HT-29 (cell line): ENCODE measurements at places on chromosomes 2 and 18.

- no peak for DNase-seq
Observed at GRCh38 chr2:236674646-236675045, 105.0 kb downstream of the ACKR3 start.

GRCh38 chr2:25698752-25699151, 25.4 kb upstream of the DTNB start:
- no peak for DNase-seq

GRCh38 chr18:45050712-45051601, 370.3 kb downstream of the SETBP1 start:
- DNase-seq, result no peak

DNA sequence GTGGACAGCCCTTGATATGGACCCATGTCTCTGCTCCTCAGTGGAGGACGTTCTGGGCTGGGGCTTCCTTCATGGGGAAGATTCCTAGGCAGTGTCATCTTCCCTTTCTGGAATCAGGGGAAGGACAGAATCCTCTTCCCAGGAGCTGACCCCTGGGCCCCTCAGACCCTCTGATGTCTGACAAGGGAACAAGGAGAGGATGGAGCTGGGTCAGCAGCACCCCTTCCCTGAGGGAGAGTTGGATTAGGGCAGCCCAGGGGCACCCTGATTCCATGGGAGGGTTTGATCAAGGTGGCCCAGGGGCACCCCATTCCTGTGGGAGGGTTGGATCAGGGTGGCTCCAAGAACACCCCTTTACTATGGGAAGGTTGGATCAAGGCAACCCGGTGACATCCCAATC, 86.5 kb downstream of the ACKR3 start:
- DNase-seq, result no peak

DNA sequence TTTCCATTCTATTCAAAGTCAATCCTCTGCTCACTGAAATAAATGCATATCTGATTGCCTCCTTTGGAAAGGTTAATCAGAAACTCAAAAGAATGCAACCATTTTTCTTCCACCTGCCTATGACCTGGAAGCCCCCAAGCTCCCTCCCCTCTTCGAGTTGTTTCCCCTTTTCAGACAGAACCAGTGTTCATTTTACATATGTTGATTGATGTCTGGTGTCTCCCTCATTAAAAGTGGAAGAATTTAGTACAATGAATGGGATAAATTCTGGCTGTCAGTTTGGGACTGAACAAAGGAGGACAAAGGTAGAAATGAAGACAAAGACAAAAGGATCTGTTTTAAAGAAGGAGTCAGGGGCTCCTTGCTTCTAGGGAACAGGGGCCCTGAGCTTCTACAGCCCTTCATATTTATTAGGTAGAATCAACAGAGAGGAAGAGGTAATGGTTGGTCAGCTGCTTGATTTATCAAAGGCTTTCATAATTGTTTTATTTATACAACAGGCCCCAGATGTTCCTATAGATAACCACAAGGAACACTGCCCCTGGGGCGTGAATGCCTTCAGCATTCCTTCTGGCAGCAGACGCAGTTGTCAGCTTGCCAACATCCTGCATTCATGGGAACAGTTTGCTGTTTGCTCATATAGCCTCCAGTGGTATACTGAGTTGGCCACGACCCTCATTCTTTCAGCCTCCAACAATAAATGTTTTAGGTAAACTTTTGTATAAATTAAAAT, 949.8 kb upstream of the LRATD1 start:
- DNase-seq, result no peak

- DNase-seq, result no peak
Observed at GRCh38 chr2:174959787-174960186, 45.4 kb downstream of the CHN1 start.

DNA sequence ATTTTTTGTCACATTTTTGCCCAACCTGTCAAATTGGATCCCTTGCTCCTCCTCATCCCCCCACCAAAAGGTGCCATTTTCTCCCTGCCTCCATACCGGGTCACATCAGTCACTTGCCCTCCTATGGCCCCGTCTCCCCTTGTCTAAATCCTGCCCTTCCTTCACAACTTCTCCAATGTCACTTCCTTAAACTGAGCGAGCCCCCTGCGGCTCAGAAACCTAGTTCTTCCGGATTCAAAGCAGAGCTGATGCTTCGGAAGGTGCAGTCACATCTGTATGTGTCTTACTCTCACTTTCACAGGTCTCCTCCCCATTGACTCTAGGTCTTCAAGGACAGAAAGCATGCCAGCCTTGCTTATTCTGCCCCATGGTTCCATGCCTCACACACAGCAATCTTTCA, 22.1 kb downstream of the TNP1 start:
- DNase-seq, result no peak

GRCh38 chr2:241777686-241778627, 1.3 kb downstream of the GAL3ST2 start:
- no peak for DNase-seq

- no peak for DNase-seq
Observed at GRCh38 chr18:46333431-46334135, 229.4 kb downstream of the HAUS1 start.

DNA sequence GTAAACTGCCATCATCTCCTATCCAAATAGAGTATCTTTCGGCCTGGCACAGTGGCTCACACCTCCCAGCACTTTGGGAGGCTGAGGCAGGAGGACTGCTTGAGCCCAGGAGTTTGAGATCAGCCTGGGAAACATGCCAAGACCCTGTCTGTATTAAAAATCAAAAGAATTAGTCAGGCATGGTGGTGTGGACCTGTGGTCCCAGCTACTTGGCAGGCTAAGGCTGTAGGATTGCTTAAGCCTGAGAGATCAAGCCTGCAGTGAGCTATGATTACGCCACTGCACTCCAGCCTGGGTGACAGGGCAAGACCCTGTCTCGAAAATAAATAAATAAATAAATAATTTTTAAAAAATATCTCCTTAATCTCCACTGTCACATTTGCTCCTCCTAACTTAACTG, 14.7 kb upstream of the ARPC2 start:
- DNase-seq, result no peak

GRCh38 chr2:237636578-237636977, 9.2 kb downstream of the LRRFIP1 start:
- no peak for DNase-seq

GRCh38 chr2:216274194-216274840, 98.0 kb downstream of the MARCHF4 start:
- DNase-seq, result no peak

DNA sequence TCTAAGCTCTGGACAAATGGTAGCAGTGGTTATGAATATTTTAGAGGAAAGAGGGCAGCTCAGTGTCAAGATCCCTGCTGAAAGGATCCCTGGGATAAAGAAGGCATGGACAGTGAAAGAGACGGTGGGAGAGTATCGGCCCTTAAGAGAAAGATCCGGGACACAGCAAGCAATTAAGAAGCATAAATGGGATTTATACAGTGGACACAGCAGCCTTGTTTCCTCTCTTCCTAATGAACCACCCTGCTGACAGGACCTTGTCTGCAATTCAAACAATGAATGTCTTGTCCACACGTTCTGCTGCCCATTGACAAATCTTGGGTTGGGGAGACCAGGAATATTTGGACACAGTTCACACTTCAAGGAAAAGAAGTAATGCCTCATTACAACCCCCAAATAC, 16.5 kb downstream of the CPLX4 start:
- DNase-seq, result no peak

DNA sequence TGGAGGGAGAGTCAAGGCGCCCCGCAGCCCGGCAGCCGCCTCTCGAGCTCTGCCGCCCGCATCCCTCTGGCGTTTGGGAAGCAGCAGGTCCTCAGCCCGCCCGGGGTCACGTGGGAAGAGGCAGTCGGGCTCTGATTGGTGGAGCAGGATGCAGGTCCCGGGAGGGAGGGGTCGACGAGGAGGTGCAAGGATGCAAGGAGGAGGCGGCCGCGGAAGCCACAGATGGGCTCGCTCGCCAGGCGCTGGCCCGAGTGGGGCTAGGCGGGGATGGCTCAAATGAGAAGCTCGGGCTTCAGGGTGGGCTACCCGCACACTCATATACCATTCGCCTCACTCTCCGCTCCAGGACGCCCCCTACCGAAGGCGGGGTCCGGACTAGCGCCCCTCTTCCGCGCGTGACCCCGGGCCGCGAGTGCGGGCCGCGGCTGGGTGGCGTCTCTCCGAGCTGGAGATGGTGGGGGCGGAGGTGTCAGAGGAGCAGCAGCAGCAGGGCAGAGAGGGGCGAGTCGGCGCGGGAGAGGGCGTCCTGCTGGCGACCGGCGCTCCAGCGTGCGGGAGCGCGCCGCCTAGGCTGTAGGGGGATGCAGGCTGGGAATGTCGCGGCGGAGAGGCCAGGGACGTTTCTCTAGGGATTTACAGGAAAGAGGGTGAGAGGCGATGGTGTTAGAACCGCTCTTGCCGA, at the start of gene TMEFF2:
TMEFF2 (minus strand) TSS at position 68 of the 682 bp plus-strand sequence. CDS start 409 bp downstream, outside the sequence.
- no peak for DNase-seq

DNA sequence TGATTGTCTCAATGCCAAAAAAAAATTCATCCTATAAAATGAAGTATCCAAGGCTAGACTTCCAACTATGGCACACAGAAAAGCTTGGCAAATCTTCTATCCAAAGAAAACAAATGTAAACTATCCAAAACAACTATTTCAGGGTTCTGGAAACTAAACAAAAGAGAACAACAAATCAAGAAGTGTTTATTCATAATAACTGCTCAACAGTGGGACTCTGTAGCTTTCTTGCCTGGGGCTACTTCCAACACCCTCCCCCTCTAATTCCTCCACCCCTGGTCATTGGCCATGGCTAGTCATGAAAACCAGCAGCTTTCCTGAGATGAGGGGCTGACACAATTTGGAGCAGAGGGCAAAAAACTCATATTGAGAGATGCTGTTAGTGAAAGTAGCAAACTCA, 107.0 kb downstream of the EXOC6B start:
- no peak for DNase-seq

DNA sequence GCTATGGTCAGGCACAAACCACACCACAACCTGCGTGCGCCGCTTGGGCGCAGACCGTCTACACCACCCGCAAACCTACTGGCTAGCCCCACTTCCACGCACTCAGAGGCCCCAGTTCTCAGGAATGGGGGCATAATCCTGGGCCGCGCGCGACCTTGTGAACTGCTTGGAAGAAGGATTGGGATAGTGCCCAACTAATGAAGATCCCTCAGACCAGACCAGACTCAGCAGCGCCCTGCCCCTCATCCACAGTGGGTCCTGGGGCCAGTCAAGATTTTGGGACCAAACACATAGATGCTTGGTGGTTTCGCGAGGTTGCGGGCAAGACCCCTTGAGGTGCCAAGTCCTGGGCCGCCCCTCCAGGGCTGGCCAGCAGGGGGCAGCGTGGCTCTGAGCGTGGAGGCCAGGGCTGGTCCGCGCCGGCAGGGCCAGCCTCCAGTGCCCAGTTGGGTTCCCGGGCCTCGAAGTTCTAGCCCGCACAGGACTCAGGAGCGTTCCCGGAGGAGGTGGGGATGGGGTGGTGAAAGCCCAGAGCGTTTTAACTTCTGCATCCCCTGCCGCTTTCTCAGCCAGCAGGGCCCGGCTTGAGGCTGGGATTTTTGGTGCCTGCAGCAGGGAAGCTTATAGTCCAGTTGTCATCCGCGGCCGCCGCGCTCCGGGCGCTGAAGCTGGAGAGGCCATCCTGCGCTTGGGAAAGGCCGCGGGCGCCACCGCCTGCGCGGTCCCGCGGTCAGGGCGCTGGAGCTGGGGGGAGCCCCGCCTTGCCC, 8.3 kb downstream of the OSR1 start:
- no peak for DNase-seq

GRCh38 chr2:68167186-68167585, 9.5 kb downstream of the PNO1 start:
- no peak for DNase-seq

DNA sequence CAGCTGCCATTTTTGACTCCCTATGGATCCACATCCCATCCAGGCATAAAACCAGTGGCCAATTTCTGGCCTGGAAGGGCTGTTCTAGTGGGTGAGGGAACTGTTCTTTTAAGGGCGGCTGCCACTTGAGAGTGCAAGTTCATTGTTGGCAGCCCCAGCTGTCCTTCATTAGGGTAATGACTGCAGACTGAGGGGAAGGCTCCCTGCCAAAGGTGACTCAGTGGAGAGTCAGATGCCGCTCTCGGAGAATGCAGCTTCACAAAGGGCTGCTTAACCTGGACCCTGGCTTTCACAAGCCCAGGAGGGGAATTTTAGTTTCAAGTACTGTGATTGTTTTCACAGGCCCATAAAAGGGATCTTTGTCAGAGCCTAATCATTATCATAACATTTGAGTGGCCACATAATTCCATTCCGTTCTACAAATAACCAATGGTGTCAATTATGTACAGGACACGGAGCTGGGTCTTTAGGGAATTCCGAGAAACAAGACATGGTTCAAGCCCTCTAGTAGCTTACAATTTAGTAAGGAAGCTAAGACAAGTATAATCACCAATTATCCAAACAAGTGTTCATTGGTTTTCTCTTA, 235.7 kb downstream of the CDCA7 start:
- DNase-seq, result peak; percentile 33

GRCh38 chr2:65393743-65394422, 38.5 kb downstream of the SPRED2 start:
- no peak for DNase-seq

- no peak for DNase-seq
Observed at GRCh38 chr2:55883357-55883756, 40.2 kb downstream of the EFEMP1 start.

DNA sequence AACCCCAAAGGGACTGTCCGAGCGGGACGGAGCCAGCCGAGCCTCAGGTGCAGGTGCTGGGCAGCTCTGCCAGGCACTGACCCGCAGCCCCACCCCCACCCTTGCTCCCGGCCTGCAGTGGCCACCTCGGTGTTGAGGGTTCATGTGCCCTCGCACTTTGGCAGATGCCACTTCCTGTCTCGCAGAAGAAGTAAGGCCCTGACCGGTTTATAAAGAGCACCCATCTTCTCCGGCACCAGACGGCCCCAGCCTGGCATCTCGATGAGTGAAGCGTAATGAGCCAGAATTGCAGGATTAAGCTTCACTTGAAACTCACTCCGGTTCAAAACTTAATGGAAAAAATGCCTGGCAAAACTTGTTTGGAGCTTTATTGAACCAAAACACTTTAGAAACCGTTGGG, 10.9 kb upstream of the NFATC1 start:
- DNase-seq, result no peak

DNA sequence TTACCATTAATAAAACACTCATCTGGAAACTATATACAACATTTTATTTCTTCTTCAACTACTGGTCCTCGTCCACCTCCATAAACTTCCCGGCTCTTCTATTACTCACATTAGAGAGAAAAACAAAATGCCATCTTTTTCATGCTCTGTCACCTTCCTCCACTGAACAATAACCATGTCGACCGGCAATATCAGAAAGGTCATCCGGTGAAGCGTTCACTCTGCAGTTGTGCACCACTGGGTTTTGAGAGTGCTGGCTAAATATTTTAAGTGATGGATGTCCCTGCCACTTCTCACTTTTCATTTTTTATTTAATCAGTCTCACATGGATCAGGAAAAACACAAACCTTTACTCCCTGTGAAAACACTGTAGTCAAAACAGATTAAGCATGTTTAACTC, 48.2 kb downstream of the SPP2 start:
- DNase-seq, result no peak
